ENCODE measurements at places on chromosomes 5 and 9.

DNA sequence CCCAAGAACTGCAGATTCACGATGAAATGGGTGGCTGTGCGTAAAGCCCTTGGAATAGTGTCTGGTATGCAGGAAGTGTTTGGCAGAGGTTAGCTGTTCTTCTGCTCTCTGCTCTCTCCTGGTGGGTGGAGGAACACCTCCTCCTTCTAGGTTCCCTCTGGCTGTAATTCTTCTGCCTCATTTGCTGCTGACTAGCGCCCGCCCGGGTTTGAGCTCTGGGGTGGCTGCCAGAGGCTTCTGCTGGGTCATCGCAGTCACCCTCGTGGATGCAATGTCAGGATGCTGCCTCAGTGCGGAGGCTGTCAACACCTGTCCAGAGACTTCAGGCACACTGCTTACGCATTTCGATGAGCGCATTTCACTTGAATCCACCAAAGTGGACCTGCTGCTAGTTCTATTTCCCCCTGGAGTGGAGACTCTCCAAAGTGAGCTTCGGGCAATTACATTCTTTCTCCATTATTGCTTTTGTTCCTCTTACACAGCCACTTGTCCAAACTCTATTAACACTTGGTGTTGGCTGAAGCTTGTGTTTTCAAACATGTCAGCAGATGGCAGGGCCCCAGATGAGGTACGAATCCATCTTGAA is 11.7 kb downstream of the DOCK2 start:
- DNase-seq, result no peak

DNA sequence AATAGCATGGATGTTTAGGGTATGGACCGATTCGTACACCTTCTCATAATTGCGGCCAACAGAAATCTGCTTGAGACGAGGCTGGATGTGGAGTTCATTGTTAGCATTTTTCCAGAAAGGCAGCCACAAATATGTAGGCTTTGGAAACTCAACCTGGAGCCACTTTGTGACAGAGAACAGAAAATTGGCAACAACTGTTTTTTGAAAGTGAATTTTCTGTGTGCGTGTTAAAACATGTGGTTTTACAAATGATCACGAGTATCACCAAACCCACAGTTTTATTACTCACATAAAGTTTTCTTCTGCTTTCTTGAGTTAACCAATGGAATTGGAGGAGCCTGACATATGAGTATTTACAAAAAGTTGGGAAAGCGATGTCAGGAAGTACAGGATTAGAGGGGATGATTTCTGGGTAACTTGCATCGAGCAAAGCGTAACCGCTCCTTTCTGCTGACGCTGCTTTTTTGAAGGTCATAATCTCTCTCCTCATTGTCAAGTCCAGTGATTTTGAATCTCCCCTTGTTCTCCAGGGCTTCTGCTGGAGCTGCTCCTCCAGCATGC is 138.5 kb upstream of the TAF11L2 start:
- no peak for DNase-seq

GRCh38 chr9:20303996-20304395 is 318.3 kb downstream of the MLLT3 start:
- no peak for DNase-seq

DNA sequence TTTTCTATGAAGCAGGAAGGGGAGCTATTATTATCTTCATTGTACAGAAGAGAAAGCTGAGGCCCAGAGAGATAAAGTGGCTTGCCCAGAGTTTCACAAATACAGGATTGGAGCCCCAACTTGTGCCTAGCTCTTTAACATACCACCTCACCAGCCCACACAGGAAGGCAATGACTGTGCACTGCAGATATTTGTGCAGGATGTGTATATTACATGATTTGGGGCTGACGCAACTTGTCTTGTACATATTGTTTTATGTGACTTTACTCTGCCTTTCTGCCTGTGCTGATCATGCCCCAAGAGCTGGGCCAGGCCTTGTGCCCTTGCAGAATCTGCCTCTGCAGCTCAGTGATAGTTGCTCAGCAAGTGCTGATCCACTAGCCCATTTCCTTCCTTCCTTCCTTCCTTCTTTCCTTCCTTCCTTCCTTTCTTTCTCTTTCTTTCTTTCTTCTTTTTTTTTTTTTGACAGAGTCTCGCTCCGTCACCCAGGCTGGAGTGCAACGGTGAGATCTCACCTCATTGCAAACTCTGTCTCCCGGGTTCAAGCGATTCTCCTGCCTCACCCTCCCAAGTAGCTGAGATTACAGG is 106.6 kb upstream of the TBCA start:
- DNase-seq, result no peak

- no peak for DNase-seq
Measured at GRCh38 chr9:133278161-133279114, 3.4 kb upstream of the ABO start.

Data from activated CD4-positive, alpha-beta T cell treated with anti-CD3 and anti-CD28 coated beads for 4 hours (primary cell).